ENCODE measurements at places on chromosomes 7 and 10. TPM values are rescaled to one million over a fixed set of nuclear protein-coding genes. Genes with fewer than 3 reads are reported as not detected.

GJD4 gene
- 0.09 TPM for total RNA-seq

ASZ1 gene
- total RNA-seq: not detected

MMP21 gene
- not detected for total RNA-seq

- DNase-seq: no peak
Observed at GRCh38 chr10:73167458-73167782, 388 bp downstream of the ECD start.

- no peak for DNase-seq
Observed at GRCh38 chr10:104296687-104297436, 27.9 kb downstream of the GSTO2 start.

- no peak for DNase-seq
Observed at GRCh38 chr7:29494350-29494749, 69.3 kb upstream of the PRR15 start.

LFNG gene
- total RNA-seq: 10.1 TPM

- DNase-seq: no peak
Observed at GRCh38 chr10:22500656-22501340, 155.5 kb downstream of the SPAG6 start.

GRCh38 chr10:28631896-28632583 is 45.3 kb upstream of the BAMBI start:
- no peak for DNase-seq

GRCh38 chr10:120477743-120478141 is 20.7 kb downstream of the PLPP4 start:
- no peak for DNase-seq

DNA sequence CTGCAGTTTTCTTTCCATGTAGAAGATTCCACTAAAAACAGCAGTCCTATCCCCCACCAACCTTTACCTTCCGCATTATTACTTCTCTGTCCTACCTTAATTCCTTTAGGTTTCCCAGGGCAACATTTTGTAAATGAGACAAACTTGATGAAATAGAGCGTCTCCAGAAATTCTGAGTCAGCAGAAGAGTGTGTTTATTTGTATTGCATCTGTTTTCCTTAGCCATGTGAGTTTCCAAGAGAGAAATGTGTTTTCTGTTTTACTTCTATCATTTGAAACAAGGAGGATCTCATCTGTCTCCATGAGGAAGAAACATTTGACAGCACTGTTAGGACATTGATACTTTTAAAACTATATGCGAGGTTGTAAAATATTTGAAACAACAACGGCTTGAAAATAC is 244.2 kb upstream of the PLXDC2 start:
- DNase-seq: no peak

EPHB6 gene
- total RNA-seq: 75.6 TPM

DNA sequence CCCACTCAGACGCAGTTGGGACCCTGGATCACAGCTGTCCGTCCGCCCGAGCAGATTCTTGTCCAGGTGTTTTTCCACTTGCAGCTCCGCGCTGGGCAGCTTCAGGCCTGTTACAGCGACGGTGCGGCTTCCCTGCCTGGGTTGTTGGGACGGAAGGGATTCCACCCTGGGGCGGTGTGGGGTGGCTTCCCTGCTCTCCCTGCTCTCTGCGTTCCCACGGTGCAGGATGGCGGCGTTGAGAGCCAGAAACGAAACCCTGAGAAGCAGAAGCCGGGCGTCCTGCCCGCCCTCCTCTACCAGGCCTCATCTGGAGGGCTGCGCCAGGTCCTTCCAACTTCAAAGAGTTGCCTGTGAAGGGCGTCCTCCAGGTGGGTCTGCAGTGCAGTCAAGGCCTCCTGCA is 194.4 kb downstream of the ADARB2 start:
- DNase-seq: no peak

LRMDA gene
- total RNA-seq: 2.5 TPM

SCART1 gene
- total RNA-seq: 0.94 TPM

DNA sequence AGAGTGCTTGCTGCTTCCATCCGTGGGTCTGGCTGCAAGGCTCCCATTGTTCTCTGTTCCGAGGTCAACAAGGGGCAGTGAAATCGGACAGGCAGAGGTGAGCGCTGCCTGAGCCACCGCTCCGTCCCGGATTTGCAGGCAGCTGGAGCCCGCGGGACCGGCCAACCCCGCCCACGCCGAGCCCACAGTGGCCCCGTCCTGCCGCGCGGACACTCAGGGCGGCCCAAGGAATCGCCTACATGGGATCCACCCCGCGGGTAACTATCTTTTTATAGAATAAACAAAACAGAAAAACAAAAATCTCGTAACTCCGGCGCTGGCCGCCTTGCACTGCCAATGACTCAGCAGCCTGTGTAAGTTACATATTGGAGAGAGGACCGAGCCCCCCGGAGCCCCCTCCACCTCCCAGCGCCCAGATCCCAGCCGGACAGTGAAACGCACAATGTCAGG is 1.9 kb downstream of the BNIP3 start:
- DNase-seq: no peak

DNA sequence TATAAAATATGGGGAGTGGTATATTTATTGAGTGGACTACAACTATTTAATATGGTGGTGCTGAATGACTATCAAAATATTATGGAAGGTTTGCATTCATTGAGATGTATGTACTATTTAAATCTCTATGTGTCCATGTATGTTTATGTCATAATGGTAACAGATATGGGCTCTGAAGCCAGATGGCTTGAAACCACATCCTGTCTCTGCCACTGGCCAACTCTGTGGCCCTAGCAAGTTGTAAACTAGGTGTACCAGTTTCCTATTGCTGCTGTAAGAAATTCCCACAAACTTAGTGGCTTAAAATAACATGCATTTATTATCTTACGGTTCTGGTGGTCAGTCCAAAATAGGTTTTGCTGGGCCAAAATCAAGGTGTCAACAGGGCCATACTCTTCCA is 198.1 kb upstream of the NFE2L3 start:
- no peak for DNase-seq

DNA sequence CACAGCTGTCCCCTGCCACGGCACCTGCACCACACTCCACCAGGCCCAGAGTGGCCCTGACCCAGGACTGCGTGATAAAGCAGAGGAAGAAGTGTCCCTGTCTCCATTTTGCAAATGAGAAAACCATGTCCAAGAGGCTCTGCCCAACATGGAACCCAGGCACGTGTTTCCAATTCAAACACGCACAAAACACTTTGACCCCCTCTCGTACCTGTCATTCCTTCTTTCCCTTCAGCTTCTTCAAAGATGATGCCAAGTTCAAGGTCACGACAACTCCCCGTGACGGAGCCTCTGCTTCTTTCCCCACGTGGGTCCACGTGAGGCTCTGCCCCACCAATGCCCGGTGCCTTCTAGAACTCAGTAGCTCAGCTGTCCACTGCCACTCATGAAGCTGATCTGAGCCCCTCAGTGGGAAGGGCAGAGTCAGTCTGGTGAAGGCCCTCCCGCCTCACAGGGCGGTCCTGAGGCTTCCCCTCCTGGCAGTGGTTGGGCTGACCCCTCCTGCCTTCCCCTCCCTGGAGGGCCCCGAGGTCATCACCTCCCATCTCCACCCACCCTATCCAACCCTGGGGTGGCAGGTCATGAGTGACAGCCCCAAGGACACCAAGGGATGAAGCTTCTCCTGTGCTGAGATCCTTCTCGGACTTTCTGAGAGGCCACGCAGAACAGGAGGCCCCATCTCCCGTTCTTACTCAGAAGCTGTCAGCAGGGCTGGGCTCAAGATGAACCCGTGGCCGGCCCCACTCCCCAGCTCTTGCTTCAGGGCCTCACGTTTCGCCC is 19.0 kb downstream of the CALML5 start:
- no peak for DNase-seq

POT1 gene
- 38.5 TPM for total RNA-seq

DNA sequence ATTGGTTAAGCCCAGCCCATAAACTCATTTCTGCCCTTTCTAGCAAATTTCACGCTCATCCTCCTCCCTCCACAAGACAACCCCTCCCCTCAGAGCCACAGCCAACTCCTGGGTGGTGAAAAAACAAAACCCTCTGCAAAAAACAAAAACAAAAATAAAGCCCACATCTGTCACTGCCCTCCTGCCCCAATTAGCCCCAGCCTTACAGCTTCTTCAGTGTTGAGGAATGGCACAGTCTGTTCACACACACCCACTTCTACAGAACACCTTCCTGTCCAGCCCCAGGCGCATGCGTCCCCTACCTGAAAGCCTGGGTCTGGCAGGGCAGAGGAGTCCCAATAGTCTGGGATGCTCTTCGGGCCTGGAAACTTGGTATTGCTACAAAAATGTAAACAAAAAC is 34.4 kb downstream of the PARP12 start:
- no peak for DNase-seq

GRCh38 chr7:133475655-133476054 is 222.8 kb downstream of the EXOC4 start:
- DNase-seq: no peak

DNA sequence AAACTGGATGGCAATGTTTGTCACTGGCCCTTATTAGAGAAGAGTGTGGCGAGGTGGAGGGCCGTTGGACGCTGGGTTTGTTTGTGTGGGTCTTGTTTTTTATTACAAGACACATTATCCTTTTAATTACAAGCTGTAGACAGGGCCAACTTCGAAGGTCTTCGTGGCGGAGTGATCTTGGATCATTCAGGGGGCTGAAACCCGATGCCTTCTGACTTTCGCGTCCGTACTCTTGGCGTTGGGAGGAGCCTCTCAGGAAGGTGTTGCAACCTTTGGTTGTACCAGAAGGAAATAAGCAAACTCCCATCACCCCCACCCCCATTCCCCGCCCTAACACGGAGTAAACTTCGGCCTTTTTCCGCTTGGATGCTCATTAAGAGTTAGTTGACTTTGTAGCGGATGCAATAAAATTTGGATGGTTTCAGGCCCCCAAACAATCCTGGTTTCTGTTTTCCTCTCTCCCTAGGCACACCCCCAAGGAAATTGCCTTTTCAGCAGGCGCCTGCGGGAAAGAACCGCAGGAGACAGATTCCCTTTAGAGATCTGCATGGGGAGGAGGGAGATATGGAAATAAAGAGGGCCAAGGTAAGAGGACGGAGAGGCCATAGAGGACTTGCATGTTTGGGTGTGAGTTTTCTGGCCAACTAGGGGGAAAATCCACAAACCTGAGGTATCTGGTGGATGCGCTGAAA is 294.5 kb upstream of the NFE2L3 start:
- DNase-seq: peak; percentile 22

GRCh38 chr7:149027611-149028345 is 527 bp downstream of the PDIA4 start:
- DNase-seq: no peak

PGAM2 gene
- 31.0 TPM for total RNA-seq

GRCh38 chr7:73865738-73866445 is 4.9 kb downstream of the TMEM270 start:
- DNase-seq: no peak

DNA sequence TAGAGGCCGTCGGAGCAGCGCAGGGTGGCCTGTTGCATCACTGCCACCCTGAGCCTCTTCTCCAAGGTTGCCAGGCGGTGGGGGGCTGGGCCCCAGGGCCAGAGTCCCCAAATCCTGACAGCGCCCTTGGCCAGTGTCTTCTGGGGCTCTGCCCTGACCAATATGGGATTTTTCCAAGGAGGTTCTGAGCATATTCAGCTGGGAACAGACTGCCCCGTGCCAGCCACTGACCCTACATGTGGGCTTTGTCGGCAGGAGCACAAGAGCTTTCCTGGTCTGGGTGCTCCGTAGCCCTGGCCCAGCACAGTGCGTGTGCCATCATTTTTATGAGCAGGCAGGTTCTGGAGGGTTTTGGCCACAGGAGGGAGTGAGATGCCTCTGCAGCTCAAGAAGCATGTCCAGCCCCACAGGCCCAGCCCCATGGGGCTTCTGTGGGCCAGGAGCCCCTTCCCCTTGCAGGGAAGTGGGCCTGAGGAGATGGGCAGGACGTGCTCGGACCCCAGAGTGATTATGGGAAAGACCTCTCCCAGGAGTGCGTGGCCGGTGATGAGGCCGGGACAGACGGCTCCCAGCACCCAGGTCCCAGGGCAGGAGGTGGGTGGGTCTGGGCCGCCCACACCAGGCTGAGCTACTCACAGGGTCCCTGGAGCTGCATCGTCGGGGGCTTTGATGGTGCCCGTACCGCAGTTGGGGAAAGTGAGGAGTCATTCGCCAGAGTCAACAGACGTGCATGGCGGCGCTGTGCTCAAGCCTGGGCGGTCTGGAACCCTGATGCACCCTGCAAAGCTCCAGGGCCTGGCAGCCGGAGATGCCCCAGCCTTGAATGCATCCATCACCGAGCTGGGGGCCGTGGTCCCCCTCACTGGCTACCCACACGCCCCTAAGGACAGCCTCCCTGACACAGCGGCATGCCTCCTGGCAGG is 66.6 kb downstream of the PWWP2B start:
- DNase-seq: no peak

DNA sequence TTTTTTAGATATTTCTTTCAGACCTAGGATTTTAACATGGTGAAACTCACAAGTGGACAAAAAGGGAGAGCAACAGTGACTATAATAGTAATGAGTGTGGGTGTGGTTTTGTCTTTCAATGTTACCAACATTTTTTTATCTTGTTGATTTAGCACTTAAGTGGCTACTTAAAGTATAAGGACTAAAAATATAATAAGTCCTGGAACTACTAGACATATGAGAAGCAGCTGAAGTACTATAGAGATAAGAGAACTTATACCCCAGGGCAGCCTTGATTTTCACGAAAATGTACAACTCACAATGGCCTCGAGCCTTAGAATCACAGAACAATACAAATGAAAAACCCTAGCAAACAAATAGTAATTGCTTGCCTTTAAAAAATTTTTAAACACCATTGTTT is 1151.8 kb downstream of the TYW1 start:
- DNase-seq: no peak

C10orf53 gene
- not detected for total RNA-seq

VWC2 gene
- 0.05 TPM for total RNA-seq

CLRN3 gene
- 0.05 TPM for total RNA-seq

GHITM gene
- 131 TPM for total RNA-seq

DNA sequence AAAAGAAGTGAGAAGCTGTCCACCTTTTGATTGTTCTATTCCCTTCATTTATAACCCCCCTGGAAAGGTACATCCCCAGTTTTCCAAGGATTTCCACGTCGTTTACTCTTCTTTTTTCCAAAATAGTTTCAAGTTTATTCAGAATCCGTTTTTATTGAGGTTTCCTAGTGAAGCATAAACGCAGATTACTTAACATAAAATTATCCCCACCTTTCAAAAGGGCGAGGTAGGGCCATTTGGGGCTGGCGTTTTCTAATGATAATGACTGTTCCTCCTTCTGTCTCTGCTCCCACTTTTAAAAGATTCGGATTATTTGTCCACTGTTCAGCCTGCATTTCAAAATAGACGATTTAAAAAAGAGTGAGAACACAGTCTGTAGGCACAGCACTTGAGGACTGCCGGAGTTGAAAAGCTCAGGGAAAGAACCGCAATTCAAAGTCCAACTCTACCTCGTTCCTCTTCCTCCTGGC is 165.2 kb upstream of the PPP1R3A start:
- no peak for DNase-seq

GRCh38 chr7:91140286-91140685 is 123.9 kb upstream of the FZD1 start:
- no peak for DNase-seq

DNA sequence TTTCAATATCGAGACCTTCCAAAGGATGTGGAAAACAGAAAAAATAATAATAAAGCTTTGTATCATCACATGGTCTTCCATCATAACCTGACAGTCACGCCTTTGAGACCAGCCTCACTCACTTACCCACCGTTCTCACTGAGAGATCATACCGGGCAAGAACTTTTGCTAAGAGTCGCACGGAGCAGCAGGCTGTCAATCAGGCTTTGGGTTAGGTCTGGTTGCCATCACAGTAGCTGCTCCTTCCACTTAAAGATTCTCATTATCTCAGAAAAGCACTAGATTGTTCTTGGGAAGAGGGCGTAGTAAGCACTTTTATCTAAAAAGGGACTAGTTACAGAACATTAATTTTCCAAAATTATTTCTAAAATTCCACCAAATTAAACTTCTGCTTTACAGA is 2.0 kb downstream of the RELN start:
- no peak for DNase-seq

- no peak for DNase-seq
Observed at GRCh38 chr7:69844264-69844868, 246.1 kb downstream of the AUTS2 start.
